Epithelial cell of proximal tubule (primary cell): ENCODE measurements at places on chromosomes 2 and 18. TPM values are rescaled to one million over a fixed set of nuclear protein-coding genes. Genes with fewer than 3 reads are reported as not detected.
A peak's percentile ranks its signal among the peaks of the same experiment; 100 is the strongest.

PTPRN gene
- 0.75 and 1.0 TPM in 2 replicates for total RNA-seq

- no peak for DNase-seq
Observed at GRCh38 chr18:54905629-54906028, 53.6 kb downstream of the CCDC68 start.

DNA sequence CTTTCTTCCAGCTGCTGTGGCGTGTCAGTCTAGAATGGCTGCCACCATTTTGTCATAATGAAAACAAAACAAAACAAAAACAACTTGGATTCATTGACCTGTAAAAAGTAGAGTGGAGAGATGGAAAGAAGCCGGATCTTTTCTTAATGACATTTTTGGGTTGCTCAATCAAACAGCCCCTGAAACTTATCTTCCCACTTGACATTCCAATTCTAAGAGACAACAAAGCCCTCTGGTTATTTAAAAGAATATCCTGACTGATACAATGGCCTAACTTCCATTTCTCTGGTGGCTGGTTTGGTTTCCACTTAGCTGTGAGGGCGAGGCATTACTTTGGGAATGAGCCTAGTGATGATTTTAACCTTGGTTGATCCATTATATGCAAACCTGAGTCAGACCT lies 123.7 kb downstream of the AQP4 start:
- no peak for DNase-seq

GRCh38 chr2:105732101-105732500 lies 12.6 kb upstream of the NCK2 start:
- DNase-seq: no peak

GRCh38 chr2:236772220-236772837 lies 202.7 kb downstream of the ACKR3 start:
- no peak for DNase-seq

DCDC2C gene
- total RNA-seq: not detected in 2 replicates

DNA sequence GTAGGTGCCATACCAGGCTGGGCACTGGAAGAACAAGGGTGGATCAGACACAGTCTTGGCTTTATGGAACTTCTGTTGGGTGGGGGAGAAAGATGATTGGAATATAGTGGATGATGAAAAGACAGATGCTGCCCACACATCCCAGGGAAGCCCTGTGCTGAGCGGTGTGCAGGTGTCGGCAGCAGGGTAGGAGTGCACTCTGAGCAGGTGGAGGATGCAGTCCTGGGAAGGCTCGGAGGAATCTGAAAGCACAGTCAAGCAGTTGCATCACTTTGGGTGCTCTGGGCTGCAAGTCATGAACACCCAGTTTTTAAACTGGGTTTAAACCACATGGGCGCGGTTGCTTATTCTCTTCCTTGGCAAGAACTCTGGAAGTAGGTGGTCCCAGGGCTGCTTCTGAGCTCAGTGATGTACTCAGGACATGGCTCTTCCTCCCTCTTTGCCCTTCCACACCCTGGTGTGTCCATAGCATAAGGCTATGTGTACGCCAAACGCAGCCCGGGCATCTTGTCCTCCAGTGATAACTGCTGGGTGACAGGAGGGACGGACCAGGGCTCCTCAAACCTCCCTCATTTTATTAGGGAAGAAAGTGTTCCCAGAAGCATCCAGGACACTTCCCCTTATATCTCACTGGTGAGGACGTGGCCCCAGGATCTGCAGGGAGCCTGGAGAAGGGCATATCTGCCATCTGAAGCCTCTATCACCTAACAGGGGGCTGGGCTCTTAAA lies 84.0 kb downstream of the SH3RF3 start:
- DNase-seq: no peak

SMYD5 gene
- total RNA-seq: 27.3 and 35.6 TPM in 2 replicates

DNA sequence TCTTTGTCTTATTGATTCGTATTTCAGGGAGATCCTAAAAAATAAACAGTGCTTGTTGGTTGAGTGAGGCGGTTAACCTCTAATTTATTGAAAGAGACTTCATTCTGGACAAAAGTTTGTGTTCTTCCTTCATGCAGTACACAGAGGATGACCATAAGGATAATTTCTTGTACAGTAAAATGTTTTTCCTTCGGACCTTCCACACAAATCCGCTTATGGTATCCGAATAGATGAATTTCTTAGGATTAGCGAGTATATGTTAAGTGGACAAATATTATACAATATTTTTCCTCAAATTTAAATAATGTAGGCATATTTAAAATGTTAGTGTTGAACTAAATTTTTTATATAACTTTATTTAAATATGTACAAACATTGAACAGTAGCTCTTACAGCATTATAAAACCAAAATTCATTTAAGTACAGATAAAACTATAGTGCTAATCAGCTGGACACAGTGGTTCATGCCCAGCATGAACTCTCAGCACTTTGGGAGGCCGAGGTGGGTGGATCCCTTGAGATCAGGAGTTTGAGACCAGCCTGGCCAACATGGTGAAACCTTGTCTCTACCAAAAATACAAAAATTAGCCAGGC lies 84.4 kb downstream of the LPIN1 start:
- no peak for DNase-seq

DNA sequence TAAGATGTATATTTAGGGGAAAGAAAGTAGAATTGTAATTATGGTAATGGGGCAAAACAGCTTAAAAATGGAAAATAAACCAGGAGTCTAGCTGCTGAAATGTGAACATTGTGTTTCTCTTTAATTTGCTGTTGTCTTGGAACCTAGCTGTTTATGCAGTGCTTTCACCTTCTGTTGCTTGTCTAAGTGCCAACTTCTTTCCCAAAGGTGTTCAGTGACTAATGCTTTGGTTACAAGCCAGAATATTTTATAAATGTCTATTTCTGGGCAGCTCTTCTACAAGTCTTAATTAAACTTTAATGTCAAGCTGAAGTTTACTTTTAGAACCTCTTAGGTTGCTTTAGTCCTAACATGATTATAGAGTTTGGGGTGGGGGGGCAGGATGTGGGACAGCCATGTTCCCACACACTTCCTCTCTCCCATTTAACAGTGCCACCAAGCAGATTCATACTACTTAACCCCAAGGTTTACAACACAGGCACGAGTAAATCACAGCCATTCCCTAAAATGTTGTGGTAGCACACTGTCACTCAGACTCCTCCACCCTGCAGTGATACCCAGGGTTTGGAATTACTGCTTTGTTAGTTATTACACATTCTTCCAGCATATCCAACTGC lies 60.6 kb downstream of the ITGA4 start:
- peak; percentile 20 for DNase-seq

DNA sequence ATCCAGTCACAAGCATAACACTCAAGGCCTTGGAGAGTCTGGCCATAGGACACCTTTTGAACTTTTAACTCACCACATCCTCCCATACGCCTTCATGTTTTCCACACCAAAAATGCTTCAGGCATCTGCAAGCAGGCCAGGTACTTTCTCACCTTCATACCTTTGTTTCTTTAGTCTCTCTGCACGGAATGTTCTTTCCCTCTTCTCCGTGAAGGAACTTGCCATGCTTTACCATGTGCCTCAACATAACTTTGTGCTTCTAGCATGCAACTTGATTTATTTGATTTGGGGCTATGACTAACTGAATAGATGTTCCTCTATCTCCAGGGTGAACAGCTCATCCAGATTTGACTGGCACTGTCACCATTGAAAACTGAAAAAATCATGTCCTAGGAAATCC lies 141.7 kb upstream of the ACVR2A start:
- no peak for DNase-seq

ANKRD29 gene
- total RNA-seq: 1.2 and 2.7 TPM in 2 replicates

GRCh38 chr18:34970106-34970505 lies 71.1 kb upstream of the MAPRE2 start:
- peak; percentile 75 for DNase-seq

ELP2 gene
- 45.1 and 46.1 TPM in 2 replicates for total RNA-seq

DPP10 gene
- total RNA-seq: 0.06 and 0.14 TPM in 2 replicates

DNA sequence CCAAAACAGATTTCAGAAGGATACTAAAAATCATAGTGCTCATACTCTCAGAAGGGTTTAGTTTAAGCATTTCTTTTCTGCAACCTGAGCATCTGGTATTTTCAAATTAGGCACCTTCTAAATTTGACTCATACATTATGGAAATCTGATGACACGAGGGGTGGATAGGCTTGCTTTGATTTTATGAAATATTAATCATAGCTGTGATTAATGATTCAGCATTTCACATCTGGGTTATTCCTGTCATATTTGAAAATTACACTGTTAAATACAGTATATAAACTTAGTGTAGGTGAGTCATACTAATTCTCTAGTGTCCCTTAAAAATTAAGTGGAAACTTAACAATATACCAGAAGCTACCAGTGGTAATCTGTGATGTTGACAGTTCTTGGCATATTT lies 47.7 kb downstream of the MRPS9 start:
- no peak for DNase-seq

DNA sequence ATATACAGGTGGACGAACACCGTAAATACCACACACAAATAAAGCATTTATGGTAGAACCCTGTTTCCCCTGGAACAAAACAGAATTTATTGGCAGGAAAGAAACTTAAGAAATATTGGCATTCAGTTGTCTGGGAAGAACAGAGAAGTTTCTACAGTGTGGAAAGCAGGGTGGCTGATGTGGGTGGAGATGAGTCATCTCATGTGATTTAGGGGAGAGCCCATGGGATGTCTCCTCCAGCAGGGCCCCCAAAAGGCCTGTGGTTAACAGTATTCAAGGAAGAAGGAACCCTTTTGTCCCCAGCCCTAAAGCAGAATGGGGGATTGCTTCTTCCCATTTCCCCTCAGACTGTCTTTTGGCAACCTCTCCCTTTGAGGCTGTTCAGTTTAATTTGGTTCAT lies 24.2 kb downstream of the SIX3 start:
- DNase-seq: no peak

MITD1 gene
- total RNA-seq: 39.0 and 45.7 TPM in 2 replicates

POU3F3 gene
- total RNA-seq: 22.1 and 34.0 TPM in 2 replicates

DNA sequence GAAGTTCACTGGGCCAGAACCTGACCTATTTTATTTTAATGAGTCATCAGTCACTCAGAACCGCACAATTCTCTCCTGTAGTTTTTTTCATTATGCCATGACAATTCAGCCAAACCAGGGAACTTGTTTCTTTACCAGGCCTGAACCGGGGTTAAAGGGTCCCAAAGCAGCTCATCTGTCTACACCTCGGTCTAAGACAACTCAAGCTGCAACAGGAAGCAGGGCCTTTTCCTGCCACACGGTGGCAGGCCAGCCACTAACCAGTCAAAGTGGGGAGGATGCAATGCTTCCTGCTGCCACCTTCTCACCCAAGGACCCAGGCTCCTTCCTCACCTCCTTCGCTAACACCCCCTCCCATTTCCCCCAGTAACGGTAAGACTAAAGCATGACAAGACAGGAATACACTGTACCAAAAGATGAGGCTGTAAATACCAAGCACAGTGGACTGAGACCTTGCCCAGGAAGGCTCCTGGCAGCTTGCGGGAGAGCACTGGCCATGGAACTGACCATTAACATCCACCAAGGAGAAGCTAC lies 56.7 kb upstream of the ACKR3 start:
- peak; percentile 44 for DNase-seq

DNA sequence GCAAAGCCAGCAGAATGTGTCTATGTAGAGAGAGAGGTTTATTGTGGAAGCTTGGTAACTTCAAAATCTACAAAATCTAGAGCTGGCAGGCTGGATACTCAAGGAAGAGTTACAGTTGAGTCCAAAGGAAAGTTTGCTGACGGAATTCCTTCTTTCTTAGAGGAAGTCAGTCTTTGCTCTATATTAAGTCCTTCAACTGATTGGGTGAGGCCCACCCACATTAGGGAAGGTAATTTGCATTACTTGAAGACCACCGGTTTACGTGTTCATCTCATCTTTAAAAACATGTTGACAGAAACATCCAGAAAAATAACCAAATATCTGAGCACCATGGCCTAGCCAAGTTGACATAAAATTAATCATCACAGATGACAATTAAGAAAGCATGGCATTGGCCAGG lies 101.5 kb downstream of the TEX51 start:
- no peak for DNase-seq

GRCh38 chr2:23707096-23707495 lies 219.8 kb downstream of the ATAD2B start:
- no peak for DNase-seq

- DNase-seq: no peak
Observed at GRCh38 chr2:239230318-239231052, 170.3 kb downstream of the HDAC4 start.

DNA sequence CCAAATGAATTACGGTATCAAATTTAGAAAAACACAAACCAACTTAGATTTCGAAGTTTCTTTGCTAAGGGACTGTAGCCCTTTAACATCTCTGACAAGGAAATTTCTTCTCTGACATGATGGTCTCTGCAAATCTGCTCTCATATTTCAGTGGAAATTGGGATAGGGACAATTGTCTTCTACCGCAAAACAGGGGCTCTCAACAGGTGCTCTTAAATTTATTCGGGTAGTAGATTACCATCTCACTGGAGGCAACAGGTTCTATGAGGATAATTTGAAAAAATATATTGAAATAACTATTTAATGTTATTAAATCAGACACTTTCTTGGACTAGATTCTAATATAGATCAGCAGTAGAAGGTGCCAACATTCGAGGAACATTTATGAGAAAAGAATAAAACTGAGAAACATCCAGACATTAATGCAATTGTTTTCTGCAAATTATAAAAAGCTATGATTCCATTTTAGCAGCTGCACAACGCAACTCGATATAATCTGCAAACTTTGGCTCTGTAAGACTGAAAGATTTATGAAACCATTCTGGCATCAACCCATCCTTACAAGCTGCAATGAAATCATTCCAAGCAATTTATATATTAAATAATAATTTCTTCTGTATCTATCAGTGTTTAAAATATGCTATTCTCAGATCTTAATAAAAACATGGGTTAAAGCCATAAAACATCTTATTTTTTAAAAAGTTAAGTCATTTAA lies 10.0 kb upstream of the BCL2 start:
- no peak for DNase-seq
